COLO829 (cell line): ENCODE measurements at places on chromosomes 6 and 20.

DNA sequence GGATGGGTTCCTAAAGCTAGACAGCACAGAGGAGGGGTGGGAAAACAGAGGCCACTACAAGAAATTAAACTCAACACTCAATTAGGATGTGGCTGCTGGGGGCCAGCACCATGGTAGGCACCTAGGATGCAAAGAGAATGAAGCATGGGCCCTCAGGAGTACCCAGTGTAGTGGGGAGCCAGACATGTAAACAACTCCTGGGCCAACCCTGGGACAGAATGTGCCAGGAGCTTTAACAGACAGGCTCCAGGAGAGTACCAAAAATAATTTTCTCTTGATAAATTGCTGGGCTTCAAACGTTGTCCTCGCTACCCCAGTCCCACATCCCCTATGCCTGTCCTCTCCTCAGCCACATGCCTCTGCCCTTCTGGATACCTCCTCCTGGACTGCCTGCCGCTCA is 1.7 kb downstream of the TMEM151B start:
- DNase-seq, result no peak

- DNase-seq, result no peak
Measured at GRCh38 chr20:53224851-53225250, 252.7 kb downstream of the TSHZ2 start.

DNA sequence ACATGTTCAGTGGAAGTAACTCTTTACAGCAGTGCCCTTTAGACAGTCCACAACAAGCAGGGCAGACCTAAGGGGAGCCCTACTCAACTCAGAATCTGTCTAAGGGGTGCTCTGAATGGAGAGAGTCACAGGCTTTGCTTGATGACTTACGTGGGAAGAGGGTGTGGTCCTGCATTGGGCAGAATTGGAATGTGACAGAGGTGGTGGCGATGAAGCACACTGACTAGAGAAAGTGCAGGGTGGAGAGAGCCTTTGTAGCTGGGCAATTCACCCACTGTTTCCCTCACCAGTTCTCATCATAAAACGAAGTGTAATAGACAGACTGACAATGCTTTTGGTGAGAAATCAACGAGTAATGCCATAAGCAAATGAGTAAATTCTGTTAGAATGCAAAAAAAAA is 11.2 kb downstream of the TP53INP2 start:
- no peak for DNase-seq

DNA sequence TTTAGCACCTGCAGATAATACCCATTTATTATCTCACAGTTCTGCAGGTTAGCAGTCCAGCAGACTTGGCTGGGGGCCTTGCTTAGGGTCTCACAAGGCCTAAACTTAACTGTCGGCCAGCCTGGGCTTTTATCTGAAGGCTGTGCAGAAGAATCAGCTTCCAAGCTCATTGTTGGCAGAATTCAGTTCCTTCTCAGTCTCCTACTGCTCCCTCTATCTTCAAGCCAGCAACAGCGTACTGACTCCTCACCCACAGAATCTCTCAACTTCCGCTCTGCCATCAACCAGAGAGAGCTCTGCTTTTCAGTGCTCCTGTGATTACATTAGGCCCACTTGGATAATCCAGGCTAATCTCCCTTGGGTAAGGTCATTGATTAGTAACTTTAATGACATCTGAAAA is 30.2 kb upstream of the NHSL1 start:
- no peak for DNase-seq

DNA sequence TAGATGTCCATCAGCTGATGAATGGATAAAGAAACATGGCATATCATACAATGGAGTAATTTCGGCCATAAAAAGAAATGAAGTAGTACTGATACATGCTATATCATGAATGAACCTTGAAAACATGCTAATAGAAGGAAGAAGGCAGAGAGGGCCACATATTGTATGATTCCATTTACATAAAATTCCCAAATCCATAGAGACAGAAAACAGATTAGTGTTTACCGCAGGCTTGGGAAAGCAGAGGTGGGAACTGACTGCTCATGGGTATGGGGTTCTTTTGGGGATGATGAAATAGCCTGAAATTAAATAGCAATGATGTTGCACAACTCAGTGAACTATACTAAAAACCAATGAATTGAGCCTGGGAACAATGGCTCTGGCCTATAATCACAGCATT is 58.3 kb downstream of the SERAC1 start:
- no peak for DNase-seq

DNA sequence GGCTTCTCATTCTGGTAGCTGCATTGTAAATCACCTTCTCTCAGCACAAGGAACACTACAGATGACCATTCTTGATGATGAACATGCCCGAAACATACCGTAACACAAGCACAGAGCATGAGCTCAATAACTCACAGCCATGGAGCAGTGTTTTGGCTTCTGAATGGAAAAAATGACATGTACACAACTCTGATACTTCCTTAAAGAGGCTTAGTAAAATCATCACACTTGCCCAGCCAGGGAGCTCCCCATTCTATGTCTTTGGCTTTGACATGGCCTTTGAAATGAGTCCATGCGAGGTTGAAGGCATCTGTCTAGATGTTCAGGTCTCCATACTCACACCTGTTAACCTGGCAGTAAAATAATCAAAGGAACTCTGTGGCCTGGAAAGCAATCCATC is 87.6 kb downstream of the MYB start:
- DNase-seq, result no peak
